ENCODE measurements at places on chromosomes 4 and X.

- no peak for DNase-seq
These were observed 8.7 kb downstream of the TBC1D14 start for GRCh38 chr4:6918338-6918737.

- peak; percentile 28 for DNase-seq
These were observed 93.9 kb downstream of the NXF2B start for GRCh38 chrX:102345916-102346315.

DNA sequence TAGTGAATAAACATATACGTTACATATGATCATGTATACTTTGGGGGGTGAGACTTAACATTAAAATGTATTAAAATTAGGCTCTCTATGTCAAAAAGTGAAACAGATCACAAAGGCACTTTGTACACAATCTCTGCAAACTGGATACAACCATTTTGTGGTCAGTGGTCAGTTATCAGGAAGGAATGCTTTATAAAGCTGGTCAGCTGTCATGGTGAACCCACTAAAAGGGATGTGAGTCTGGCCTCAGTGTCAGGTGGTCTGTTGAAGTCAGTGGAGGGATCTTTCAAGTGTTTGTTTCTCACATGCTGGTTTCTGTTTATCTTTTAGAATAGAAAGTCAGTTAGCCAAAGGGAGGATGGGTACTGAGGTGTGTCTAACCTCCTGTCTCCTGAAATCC, 875.5 kb upstream of the INTU start:
- no peak for DNase-seq

- DNase-seq, result no peak
These were observed 566.8 kb downstream of the PDHA2 start for GRCh38 chr4:96406742-96407141.

- DNase-seq, result no peak
These were observed 78.0 kb downstream of the NSUN7 start for GRCh38 chr4:40827758-40828157.

DNA sequence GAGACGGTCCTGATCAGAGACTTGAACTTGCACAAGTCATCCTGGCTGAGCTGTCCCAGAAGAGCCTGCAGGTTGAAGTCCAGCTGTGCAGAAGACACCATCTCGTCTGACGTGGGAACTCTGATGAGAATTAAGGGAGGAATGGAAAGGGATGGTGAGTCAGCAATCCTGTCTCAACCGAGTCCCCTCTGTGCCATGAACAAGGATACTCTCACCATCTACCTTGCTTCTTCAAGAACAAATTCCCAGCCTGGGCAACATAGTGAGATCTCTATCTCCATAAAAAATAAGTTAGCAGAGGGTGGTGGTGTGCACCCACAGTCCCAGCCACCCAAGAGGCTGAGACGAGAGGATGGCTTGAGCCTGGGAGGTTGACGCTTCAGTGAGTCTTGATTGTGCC, at the start of gene NLRP2B:
Gene NLRP2B, minus strand, starts transcription at position 101 of the 400 bp plus-strand sequence.
- no peak for DNase-seq

GRCh38 chrX:16946971-16947562, 609 bp downstream of the REPS2 start:
- DNase-seq, result no peak

GRCh38 chrX:124085063-124085462, 123.6 kb downstream of the STAG2 start:
- no peak for DNase-seq

DNA sequence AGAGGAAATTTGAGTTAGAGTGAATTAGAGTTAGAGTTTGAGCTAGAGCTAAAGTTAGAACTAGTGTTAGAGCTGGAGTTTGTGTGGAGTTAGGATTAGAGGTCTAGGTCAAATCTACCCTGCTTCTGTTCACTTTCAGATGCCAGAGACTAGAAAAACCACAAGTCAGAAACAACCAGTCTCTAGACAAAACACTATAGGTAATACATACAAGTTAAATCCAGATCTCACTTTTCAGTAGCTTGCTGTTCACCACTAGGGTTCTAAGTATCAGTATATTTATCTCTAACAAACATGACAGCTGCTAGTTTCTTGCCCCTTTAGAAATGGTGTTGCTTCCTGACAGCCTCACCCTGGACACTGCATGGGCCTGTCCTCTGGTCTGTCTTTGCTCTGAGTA, 300.7 kb downstream of the ARAP2 start:
- no peak for DNase-seq

- peak; percentile 11 for DNase-seq
These were observed 57.2 kb upstream of the BEX4 start for GRCh38 chrX:103157496-103158316.

GRCh38 chrX:86121916-86122315, 26.3 kb upstream of the DACH2 start:
- no peak for DNase-seq

- DNase-seq, result no peak
These were observed 8.6 kb upstream of the ZNF157 start for GRCh38 chrX:47361538-47362511.

- DNase-seq, result no peak
These were observed 68.4 kb downstream of the MFAP3L start for GRCh38 chr4:169957785-169958184.

GRCh38 chrX:72268597-72269365, 8.3 kb downstream of the RPS4X start:
- no peak for DNase-seq

DNA sequence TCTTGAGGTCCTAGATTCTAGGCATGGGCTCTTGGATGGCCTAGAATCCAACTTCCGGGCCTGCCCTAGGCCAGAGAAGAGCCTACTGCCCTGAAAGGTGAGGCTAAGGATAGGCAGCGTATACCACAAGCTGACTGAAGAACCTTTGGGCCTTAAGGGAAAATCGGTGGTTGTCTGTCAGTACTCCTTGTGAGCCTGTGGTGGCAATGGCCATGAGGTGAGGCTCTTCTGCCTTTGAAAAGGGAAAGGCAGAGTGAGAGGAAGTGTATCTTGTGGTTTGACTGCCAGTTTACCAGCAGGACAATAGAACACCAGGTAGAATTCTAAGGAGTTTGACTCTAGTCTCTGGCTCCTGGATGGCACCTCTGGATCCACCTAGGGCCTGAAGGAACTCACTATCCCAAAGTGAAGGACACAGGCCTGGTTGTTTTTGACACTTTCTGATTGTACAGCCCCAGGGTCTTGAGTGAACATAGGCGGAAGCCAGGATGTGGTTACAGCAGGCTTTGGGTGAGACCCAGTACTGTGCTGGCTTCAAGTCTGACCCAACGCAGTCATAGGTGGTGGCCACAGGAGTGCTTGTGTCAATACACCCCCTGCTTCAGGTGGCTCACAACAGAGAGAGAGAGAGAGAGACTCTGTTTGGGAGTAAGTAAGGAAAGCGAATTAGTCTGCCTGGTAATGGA, 20.9 kb downstream of the ITIH6 start:
- no peak for DNase-seq

DNA sequence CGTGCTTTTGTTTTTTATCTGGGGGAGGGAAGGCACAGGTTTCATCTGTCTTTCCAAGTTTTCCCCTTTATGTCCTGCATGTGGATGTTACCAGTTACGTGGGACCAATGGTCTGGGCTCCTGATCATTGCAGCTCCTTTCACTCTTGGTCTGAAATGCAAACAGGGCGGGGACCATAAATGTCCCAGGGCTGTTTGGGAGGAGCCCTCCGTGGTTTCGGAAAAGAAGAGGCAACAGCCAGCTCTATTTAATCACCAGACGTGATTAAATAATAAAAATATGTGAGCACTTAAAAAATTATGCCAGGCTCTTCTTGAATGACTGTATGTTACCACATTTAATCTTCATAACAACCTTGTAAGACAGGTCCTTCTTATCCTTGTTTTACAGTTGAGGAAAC, 30.8 kb upstream of the C1GALT1C1 start:
- DNase-seq, result no peak

DNA sequence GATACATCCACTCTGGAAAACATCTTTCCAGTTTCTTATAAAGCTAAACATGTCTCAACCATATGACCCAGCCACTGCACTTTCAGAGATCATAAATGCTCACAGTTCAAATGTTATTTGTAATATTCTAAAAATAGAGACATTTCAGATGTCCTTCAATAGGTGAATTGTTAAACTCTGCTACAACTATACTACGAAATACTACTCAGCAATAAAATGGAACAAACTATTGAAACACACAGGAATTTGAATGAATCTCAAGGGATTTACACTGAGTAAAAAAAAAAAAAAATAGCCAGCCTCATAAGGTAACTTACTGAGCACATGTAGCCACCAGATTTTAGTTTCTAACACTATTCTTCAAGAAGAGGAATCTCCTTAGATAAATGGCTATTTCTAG, 253.9 kb downstream of the PCDH18 start:
- DNase-seq, result no peak

All from stimulated activated CD4-positive, alpha-beta T cell treated with anti-CD3 and anti-CD28 coated beads, Interleukin-15, amount 100 ng/mL, for 48 hours (primary cell).